NCI-H345 (cell line): ENCODE measurements at places on chromosomes 1 and 21.

DNA sequence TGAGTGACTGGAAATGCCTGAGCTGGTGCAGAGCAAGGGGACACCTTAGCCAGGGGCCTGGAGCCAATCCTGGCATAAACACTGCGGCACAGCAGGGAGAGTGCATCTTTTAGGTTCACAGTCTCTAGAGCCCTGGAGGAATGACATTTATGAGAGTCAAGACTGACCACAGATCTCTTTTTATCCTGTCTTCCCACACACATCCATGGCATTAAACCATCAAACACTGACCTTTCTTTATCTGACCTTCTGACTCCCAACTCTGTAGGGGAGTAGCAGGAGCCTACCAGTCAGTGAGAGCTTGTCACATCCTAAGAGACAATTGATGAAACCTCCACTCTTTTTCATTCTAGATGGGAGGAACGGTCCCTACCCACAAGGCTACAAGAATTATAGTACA lies 7.9 kb downstream of the CD34 start:
- no peak for DNase-seq

DNA sequence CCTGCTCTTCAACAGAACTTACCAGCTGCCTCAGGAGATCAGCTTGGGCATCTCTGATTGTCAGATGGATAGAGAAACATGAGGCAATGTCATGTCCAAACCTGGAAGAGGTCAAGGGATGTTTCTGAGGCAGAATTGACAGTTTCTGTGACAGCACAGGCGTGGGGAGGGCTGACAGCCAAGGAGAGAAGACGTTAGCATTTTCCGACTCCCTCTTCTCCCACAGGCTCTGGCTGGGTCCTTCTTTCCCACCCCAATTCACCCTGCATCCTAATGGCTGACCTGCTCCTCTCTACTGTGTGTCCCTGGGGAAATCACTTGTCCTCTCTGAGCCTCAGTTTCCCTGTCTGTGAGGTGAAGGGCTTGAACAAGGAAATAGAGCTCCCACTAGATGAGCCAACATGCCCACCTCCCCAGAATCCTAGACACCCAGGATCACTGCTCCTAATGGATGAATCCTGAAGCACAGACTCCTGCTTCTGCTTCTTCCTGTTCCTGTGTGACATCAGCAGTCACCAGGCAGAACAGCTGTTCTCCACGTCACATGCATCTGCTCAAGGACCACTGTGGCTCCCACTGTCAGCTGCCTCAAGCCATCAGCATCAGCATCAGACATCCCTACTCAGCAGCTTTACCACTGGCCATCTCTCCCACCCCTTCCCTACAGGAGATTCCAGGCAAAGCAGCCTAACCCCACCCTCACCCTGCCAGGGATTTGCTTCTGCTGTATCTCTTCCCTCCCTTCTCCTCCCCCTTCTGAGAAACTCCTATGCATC lies 408.0 kb downstream of the MATN1 start:
- no peak for DNase-seq

DNA sequence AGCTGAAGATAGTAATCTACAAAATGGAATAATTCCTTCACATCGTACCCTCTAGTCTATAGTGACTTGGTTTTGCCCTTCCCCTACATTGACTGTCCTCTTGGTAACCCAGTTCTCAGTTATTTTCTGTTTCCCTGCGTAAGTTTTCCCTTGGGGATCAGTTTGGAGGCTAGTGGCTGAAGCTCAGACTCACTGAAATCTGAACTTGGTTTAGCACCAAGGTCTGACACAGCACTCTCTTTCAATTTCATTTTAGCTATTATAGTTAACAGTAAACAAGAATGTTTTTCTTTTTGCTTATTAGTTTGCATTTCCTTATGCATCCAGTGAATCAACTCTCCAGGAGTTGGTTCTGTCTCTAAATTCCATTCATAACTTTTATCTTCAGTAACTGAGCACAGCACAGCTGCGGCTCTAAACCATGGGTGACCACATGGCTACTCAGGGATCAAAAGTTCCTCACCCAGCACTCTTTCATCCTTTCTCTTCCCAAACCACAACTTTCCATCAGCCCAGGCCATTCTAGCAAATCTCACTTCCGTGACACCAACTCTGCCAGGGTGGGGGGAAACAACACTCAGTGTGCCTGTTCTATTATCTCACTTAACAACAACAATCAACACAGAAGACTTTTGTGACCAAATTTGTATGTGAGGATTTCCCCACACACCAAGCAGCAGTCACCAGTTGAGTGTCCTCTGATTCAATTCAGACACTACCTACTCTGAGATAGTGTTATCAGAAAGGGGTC lies 17.6 kb upstream of the IFI6 start:
- DNase-seq, result no peak

GRCh38 chr1:104648269-104648691 lies 898.6 kb downstream of the AMY1C start:
- DNase-seq, result peak; percentile 59

DNA sequence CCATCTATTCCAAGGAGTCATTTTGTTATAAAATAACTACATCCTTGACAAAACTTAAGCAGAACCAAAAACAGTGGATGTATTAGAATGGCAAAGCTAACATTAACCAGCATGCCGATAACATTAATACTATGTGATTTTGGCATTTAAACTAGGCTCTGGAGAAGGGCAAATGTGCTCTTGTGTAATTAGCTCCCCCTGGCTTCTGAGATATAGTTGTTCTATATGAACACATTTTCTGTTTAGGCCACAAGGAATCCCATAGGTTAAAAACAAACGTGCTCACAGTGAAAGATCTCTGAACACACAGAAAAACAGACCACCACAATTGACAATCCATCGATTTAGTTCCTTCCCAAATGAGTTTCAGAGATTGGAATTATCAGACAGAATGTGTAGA lies 57.4 kb upstream of the TARS2 start:
- peak; percentile 20 for DNase-seq

DNA sequence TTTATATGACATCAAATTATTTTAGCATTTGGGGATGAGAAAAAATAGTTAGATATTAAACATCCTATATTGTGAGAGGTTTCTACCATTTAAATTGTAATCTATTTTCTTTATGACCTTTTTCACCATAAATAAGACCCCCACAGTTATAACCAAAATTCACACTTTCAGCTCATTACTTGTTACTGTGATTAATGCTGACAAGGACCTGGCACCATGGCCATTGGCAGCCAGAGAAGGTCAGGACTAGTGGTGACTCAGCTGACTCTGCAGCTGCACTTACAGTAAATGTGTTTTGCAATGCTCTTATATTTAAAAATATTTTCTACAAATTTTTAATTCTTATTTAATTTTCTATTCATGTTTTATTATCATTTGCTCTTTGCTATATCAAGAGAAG lies 133.3 kb upstream of the C1orf105 start:
- DNase-seq, result no peak

DNA sequence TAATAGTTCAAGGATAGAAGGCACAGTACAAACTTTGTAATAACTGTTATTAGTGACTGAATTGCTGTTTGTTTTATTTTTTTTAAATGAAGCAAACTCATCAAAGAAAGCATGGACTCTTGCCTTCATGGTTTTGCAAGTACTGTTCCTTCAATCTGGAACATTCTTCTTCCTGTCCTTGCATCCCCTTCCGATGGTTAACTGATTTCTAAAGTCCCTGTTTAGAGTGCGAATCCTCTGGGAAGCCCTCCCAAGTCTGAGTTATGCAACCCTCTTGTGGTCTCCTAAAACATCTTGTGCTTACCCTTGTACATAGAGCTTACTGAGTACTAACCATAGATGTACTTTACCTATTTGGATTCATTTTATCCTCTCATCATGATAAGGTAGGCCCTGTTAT lies 52.2 kb upstream of the GCLM start:
- DNase-seq, result no peak

DNA sequence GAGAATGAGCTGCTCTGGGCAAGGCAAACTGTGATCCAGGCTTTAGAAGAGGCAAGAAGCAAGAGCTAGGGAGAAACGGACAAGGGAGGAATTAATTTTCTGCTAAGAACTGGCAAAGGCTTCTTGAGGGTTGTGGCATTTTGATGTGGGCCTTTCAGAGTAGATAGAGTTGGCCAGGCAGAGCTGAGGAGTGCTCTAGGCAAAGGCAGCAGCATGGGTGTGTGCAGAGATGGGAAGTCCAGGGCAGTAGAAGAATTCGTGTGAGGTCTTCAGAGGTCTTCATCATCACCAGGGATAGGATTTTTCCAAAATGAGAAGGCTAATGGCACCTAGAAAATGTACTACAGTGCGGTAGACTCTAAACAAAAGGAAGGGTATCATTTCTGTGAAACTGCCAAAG lies 237.8 kb downstream of the LTN1 start:
- no peak for DNase-seq

GRCh38 chr1:115412286-115412685 lies 74.2 kb upstream of the NGF start:
- DNase-seq, result no peak

DNA sequence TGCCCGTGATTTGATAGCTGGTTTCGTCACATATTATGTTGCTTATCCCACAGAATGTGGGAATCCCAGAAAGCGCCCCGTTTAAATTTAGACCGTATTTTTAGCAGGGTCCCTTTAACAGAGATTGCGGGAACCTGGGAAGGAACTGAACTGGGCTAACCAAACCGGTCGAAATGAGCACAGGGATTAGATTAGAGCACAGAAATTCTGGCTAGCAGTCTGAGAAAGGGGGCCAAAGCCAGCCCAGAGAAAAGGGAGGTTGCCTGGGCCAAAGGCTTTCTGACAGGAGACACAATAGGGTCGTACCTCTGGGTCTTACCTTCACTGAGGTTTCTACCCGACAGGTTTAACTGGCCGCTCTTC lies 327 bp downstream of the LRRC40 start:
- DNase-seq, result no peak

GRCh38 chr1:196808529-196809235 lies 10.8 kb upstream of the CFHR1 start:
- DNase-seq, result no peak

DNA sequence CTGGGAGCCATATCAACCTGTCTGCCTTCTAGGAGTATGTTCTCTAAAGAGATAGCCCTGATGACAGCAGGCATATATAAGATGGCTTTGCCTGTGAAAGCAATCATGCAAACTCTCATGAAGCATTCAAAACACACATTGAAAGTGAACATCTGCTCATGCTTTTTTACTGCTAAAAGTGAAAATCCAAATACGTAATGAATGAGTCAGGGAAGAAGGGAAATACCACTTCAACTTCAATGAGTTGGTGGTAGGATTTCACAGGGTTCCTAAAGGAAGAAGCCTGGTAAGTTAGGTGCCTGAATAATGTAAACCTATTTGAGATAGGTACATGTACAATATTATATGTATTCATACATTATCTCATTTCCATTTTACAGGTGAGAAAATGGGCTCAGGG lies 50.5 kb upstream of the SLFNL1 start:
- no peak for DNase-seq

GRCh38 chr21:45535341-45536081 lies 6.7 kb downstream of the SLC19A1 start:
- no peak for DNase-seq

DNA sequence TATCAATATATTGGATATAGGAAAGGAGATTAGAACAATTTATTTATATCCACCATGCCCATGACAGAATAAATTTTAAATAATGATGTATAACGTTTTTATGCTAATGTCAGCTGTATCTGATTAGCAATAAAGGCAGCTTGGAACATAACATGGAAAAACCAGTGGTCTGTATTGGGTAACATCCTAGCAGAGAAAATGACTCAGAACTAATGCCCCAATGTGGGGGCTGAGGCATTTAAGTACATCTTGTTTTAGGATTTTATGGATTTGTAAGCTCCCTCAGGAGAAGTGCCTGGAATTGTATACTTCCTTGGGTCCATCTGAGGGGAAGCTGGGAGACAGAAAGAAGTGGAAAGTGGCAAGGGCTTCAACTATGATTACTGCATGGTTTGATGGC lies 82.3 kb downstream of the HMCN1 start:
- no peak for DNase-seq

GRCh38 chr21:45992301-45993209 lies 11.0 kb downstream of the COL6A1 start:
- DNase-seq, result no peak

GRCh38 chr1:242870966-242871365 lies 346.5 kb upstream of the PLD5 start:
- DNase-seq, result no peak

- DNase-seq, result no peak
These were observed 1.9 kb downstream of the TFF1 start for GRCh38 chr21:42364304-42364865.

DNA sequence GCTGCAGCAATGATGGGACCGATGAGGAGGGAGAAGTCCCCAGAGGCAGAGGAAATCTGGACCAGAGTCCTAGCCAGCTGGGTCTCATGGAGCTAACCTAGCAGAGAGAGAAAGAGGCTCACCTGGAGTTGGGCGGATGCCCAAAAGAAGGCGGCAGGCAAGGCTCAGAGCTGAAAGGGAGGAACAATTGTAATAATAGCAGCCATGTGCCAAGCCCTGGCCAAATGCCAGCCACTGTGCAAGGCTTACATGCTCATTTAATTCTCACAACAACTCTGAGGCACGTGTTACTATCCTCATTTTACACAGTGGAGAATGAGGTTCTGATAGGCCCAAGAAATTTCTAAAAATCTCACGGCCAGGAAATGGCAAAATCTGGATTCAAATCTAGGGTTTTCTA lies 50.0 kb upstream of the ZNF648 start:
- DNase-seq, result peak; percentile 92

- DNase-seq, result peak; percentile 89
These were observed 765 bp upstream of the VPS45 start for GRCh38 chr1:150066838-150067183.

DNA sequence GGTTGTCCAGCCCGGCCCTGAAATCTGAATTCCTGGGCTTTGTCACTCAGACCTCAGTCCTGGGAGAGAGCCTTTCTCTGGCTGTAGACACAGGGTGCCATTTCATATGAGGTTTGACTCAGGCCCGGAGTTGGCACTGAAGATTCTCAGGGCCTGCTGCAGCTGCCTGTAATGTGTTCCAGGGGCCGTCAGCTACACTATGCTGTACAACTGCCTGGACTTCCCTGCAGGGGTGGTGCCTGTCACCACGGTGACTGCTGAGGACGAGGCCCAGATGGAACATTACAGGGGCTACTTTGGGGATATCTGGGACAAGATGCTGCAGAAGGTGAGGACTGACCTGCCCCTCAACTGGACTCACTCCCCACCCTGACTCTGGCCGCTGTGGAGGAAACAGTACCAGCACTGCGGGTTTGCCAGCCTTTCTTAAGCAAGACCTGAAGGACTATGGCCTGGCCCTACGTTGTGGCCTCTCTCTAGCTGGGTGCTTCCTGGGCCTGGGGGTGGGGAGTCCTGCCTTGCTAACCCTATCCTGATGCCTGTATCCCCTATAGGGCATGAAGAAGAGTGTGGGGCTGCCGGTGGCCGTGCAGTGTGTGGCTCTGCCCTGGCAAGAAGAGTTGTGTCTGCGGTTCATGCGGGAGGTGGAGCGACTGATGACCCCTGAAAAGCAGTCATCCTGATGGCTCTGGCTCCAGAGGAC lies 18.9 kb downstream of the FAAH start:
- DNase-seq, result no peak

- DNase-seq, result no peak
These were observed 22.9 kb upstream of the PHGDH start for GRCh38 chr1:119688810-119689209.

DNA sequence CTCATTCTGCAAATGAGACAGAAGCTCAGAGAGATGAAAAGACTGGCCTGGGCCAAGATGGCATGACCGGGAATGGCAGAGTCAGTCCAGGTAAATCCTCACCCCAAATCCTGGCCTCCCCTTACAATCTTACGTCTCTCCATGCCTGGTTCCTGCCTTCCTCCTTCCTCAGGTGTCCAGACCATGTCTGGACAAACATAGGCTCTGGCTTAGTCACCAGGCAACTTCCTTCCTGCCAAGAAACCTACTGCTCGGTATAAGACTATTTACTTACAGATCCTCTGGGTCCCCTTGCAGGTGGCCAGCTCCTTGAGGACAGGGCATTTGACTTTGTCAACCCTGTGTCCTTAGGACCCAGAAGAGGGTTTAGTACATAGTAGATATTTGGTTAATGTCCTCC lies 69.4 kb upstream of the ROR1 start:
- DNase-seq, result no peak
